DMS153 (cell line): ENCODE measurements at places on chromosomes 2 and 18.

GRCh38 chr2:213818436-213818835 lies 534.2 kb downstream of the SPAG16 start:
- DNase-seq: no peak

DNA sequence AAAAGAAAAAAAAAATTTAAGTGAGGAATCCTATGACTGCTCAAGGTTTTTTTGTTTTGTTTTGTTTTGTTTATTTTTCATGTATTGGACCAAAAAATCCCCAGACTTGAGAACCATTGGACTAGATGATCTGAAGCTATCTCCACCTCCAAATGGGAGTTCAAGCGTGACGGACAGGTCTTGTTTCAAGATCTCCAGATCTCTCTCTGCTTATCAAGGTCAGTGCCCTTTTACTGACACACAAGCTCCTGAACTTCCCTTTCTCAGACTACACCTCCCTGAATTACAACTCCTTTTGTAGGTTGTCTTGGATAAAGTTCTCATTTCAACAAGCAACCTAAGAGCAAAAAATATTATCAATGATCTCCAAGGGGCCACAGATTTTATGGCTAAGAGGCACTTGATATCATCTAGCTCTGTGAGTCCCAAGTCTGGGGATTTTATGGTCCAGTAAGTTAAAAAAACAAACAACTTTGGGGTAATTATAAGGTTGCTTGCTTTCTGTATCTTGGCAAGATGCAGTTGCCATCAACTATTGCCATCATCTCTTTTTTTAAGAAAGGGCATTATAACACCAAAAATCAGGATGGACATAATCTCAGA lies 396.0 kb upstream of the ATP5MC3 start:
- no peak for DNase-seq

- DNase-seq: no peak
Observed at GRCh38 chr2:467101-467500, 179.2 kb upstream of the ALKAL2 start.

GRCh38 chr18:62258093-62258492 lies 67.0 kb upstream of the TNFRSF11A start:
- DNase-seq: no peak

DNA sequence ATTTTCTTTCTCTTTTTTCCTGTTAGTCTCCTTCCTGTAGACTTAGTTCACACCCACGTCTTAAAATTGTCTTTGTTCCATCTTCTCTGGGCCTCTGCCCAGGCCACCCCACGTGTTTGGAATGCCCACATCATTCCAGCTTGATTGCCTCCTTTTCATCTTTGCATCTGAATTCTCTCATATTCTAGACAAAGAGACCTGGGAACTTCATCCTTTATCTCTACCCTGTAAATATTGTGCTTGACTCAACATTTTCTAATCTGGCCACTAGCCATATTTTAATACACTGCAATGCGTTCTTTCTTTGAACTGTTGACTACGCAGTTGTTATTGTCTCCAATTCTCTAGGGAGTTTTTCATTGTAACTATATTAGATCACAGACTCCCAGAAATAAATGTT lies 187.5 kb upstream of the NRXN1 start:
- no peak for DNase-seq

- no peak for DNase-seq
Observed at GRCh38 chr2:170505631-170506275, 209.4 kb upstream of the SP5 start.

GRCh38 chr2:43060390-43061016 lies 165.9 kb downstream of the ZFP36L2 start:
- no peak for DNase-seq

GRCh38 chr2:233031556-233032500 lies 644 bp upstream of the NEU2 start:
- no peak for DNase-seq

GRCh38 chr18:69715191-69715795 lies 232.4 kb downstream of the CD226 start:
- no peak for DNase-seq
